Uterus (tissue), 4 donors: ENCODE measurements at places on chromosomes 3 and 15.

GRCh38 chr3:21140785-21141184 lies 610.2 kb downstream of the ZNF385D start:
- no peak overlapping the region for H3K27ac ChIP-seq
- no peaks in the 10 kb centered on the region for H3K4me1 ChIP-seq
- no peak for DNase-seq
- no peaks in the 10 kb centered on the region for H3K36me3 ChIP-seq
- H3K27me3 ChIP-seq, result no peaks in the 10 kb centered on the region
- no peak overlapping the region for H3K4me3 ChIP-seq

- no peak overlapping the region for H3K4me3 ChIP-seq
- no peaks in the 10 kb centered on the region for H3K36me3 ChIP-seq
- H3K27me3 ChIP-seq, result no peaks in the 10 kb centered on the region
- no peak overlapping the region for H3K27ac ChIP-seq
- no peaks in the 10 kb centered on the region for H3K4me1 ChIP-seq
Measured at GRCh38 chr3:76866729-76867408, 173.0 kb upstream of the ROBO2 start.

DNA sequence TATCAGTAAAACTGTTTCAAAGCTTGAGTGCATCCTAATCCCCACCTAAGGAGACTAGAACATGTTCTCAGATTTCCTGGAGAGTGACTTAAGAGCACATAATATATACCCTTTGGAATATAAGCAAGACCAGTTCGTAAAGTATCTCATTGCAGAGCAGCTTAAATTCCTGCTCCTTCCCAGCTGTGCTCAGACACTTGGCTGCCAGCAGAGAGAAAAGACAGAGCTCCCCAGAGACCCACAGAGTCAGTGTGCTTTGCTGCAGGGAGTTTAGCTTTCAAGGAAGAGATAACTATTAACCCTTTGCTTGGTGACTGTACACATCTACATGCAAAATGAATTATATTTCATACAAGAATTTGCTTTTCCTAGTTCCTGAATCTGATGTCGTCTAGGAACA lies 338.1 kb upstream of the ARHGEF26 start:
- no peaks in the 10 kb centered on the region for H3K27me3 ChIP-seq
- H3K36me3 ChIP-seq, result no peaks in the 10 kb centered on the region
- H3K4me3 ChIP-seq, result no peak overlapping the region
- no peak for DNase-seq
- no peak overlapping the region for H3K27ac ChIP-seq
- no peaks in the 10 kb centered on the region for H3K4me1 ChIP-seq

DNA sequence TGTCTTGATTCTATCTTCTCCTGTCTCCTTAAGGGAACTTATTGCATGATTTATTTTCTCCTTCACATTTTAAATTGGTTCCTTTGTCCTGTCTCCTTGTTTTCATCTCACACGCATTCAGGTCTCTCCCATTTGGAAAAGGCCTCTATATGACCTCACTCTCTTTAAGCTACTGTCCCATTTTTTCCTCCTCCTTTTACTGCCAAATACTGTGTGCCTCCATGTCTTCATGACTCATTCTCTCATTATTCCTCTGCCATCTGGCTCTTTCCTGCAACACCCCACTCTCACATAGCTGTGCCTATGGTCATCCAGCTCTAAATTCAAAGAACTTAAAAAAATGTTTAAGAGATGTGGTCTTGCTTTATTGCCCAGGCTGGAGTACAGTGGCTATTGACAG lies 48.0 kb downstream of the TYRO3 start:
- DNase-seq, result no peak
- no peaks in the 10 kb centered on the region for H3K36me3 ChIP-seq
- no peak overlapping the region for H3K4me3 ChIP-seq
- H3K27ac ChIP-seq, result no peak overlapping the region

GRCh38 chr3:134300520-134300919 lies 49.9 kb upstream of the RYK start:
- H3K27me3 ChIP-seq, result no peaks in the 10 kb centered on the region
- H3K4me1 ChIP-seq, result no peaks in the 10 kb centered on the region
- no peak overlapping the region for H3K27ac ChIP-seq
- H3K36me3 ChIP-seq, result no peaks in the 10 kb centered on the region
- no peak overlapping the region for H3K4me3 ChIP-seq

GRCh38 chr3:37935290-37935668 lies 55.3 kb upstream of the VILL start:
- no peaks in the 10 kb centered on the region for H3K36me3 ChIP-seq
- no peak overlapping the region for H3K4me3 ChIP-seq
- H3K27ac ChIP-seq, result peak overlapping the region; percentile 38
- H3K27me3 ChIP-seq, result no peaks in the 10 kb centered on the region
- H3K4me1 ChIP-seq, result peaks cover 4% of the 10 kb centered on the region

DNA sequence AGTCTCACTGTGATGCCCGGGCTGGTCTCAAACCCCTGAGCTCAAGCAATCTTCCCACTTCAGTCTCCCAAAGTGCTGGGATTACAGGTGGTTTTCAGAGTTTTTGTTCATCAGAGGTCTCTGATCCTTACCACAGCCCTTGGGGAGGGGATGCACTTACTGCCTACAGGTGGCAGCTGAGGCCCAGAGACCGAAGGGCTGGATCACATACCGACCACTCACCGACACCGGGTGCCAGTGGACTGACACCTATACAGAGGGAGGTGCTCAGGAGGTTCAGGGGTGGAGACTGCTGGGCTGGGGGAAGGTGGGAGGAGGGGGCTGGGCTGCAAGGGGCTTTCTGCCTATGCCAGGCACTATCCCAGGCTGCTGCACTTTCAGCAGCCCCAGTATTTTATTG lies 19.5 kb downstream of the DUSP7 start:
- no peak overlapping the region for H3K4me3 ChIP-seq
- no peaks in the 10 kb centered on the region for H3K36me3 ChIP-seq
- H3K27ac ChIP-seq, result no peak overlapping the region
- no peaks in the 10 kb centered on the region for H3K4me1 ChIP-seq
- H3K27me3 ChIP-seq, result no peaks in the 10 kb centered on the region
- no peak for DNase-seq

DNA sequence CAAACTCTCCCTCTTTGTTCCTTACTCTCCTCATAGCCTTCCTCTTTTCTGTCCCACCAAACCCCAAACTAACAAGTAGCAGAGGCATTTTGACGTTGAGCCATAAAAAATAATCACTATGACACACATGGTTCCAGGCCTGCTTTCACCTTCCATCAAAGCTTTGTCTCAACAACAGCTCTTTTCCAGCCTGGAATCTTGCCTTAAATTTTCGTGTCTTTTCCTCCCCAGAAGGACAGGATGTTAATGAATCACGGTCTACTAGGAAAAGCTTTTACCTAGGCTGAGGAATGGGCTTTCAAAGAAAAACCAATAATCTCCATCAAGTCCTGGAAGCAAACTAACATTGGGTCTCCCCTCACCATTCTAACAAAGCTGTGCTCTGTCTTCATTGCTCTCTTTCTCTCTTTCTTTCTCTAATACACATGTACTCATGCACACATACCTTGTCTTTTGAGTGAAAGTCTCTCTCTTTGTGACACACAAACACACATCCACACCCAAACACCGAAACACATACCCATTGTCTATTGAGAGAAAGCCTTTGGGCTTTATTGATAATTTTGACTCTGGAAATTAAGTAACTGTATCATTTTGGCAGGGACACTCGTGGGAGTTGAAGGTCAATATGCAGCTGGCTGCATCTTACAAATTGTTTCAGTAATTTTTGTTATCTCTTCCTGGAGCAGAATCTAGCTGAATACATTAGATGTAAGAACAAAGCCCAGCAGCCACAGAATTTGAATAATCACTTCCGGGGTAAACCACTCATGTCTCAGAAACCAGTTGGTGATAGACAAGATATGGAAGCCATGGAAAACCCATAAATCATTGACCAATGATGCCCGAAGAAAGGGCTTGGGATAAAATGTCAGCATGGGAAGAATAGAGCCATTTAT lies 107.4 kb upstream of the SLC4A7 start:
- H3K36me3 ChIP-seq, result no peaks in the 10 kb centered on the region
- peak overlapping the region; percentile 78 for H3K27ac ChIP-seq
- no peak overlapping the region for H3K4me3 ChIP-seq
- DNase-seq, result no peak
- H3K4me1 ChIP-seq, result peaks cover 13% of the 10 kb centered on the region
- H3K27me3 ChIP-seq, result no peaks in the 10 kb centered on the region
